ENCODE measurements at places on chromosomes 13 and 19.
A peak's percentile ranks its signal among the peaks of the same experiment; 100 is the strongest.

DNA sequence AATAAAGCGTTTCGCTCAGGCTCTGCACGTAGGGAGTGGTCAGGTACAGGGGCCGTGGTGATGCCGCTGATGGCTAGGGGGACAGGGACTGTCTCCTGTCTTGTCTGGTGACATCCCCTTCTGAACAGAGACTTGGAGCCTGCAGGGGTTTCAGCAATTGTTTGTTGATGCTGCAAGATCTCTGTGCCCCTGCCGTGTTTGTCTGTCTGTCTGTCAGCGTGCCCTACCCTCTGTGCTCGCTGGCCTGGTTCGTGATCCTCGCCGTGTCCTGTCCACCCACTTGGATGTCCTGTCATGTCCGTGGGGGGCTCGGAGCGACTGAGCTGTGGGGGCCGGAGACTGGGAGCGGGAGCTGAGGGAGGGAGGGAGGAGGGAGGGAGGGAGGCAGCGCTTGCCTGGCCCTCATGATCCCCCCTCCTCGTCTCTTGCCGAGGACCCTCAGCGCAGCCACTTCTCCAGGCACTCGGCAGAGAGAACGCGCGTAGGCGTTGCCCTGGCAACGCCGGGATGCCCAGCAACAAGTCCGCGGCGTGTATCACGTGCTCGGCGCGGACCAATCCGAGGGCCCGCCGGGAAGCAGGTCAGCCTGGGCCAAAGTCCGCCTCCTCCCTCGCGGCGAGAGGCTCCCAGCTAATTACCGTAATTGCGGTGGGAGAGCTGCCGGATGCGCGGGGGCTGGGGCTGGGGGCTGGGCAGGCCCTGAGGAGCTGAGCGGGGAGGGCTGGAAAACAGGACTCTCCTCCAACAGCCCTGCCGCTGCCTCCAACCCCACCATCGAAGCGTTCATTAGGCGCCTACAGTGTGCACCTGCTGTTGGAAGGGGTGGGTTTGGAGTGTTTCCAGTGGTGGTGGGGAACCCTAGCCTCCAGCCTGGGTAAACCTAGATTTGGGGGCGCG is 31.9 kb upstream of the FEM1A start:
- H3K4me3 ChIP-seq, result peak overlapping the region; percentile 71
- peaks cover 10% of the 10 kb centered on the region for H3K27me3 ChIP-seq
- H3K36me3 ChIP-seq, result no peaks in the 10 kb centered on the region
- peaks cover 26% of the 10 kb centered on the region for H3K4me1 ChIP-seq
- peak; percentile 89 for DNase-seq
- peak overlapping the region; percentile 50 for H3K27ac ChIP-seq

GRCh38 chr13:113666951-113667701 is at the start of gene GRK1:
Gene GRK1, plus strand, starts transcription at chr13:113667219. Its CDS starts 168 bp downstream, at chr13:113667387.
- peaks cover 10% of the 10 kb centered on the region for H3K4me1 ChIP-seq
- peak within 1 kb of the TSS; percentile 82 for H3K4me3 ChIP-seq
- no peak within 1 kb of the TSS for H3K27ac ChIP-seq
- peak; percentile 22 for DNase-seq
- H3K27me3 ChIP-seq, result peaks cover 22% of the 10 kb centered on the region
- H3K36me3 ChIP-seq, result peaks cover 2% of the 10 kb centered on the region

GRCh38 chr13:112956571-112957294 is 12.3 kb upstream of the MCF2L start:
- H3K4me3 ChIP-seq, result peak overlapping the region; percentile 87
- peak overlapping the region; percentile 91 for H3K27ac ChIP-seq

- H3K27me3 ChIP-seq, result no peaks in the 10 kb centered on the region
- H3K27ac ChIP-seq, result no peak overlapping the region
- no peak overlapping the region for H3K4me3 ChIP-seq
- no peak for DNase-seq
These were observed 11.2 kb upstream of the LYPD3 start for GRCh38 chr19:43476606-43477005.

DNA sequence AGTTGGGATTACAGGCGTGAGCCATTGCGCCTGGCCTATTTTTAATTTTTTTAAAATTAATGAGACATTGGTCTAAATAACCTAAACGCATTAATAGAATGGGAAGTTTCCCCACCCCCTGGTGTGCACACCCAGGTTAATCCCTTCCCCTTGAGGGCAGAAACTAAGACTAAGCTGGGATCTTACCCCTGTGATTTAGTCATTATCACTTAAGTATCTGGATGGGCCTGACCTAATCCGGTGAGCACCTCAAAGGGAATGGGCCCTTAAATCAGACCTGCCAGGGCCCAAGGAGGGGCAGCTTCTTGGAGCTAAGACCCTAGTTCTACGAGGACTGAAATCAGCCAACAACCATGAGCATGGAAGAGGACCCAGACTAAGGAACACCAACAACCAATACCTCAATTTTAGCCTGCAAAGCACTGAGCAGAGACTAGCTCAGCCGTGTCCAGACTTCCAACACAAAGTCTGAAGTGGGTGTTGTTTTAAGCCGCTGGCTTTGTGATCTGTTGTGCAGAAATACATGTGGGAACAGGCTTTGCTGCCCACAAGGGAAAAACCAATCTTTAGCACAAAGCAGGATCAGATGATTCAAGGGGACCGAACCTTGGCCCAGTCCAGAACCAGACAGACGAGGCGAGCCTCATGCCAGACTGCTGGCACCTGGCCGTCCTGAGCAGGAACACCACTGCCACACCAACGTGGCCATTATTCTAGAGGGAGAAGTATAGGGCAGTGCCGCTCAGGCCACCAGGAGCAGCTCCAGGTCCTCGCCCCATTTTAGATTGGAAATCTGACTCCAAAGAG is 7.1 kb downstream of the UBE2S start:
- peak overlapping the region; percentile 72 for H3K4me3 ChIP-seq
- no peak overlapping the region for H3K27ac ChIP-seq
- peaks cover 25% of the 10 kb centered on the region for H3K4me1 ChIP-seq
- DNase-seq, result no peak
- H3K27me3 ChIP-seq, result peaks cover 10% of the 10 kb centered on the region
- peaks cover 22% of the 10 kb centered on the region for H3K36me3 ChIP-seq

- H3K4me1 ChIP-seq, result no peaks in the 10 kb centered on the region
- DNase-seq, result no peak
- H3K27me3 ChIP-seq, result peaks cover 8% of the 10 kb centered on the region
- H3K4me3 ChIP-seq, result no peak overlapping the region
These were observed 24.5 kb upstream of the SLC7A1 start for GRCh38 chr13:29619995-29620394.

DNA sequence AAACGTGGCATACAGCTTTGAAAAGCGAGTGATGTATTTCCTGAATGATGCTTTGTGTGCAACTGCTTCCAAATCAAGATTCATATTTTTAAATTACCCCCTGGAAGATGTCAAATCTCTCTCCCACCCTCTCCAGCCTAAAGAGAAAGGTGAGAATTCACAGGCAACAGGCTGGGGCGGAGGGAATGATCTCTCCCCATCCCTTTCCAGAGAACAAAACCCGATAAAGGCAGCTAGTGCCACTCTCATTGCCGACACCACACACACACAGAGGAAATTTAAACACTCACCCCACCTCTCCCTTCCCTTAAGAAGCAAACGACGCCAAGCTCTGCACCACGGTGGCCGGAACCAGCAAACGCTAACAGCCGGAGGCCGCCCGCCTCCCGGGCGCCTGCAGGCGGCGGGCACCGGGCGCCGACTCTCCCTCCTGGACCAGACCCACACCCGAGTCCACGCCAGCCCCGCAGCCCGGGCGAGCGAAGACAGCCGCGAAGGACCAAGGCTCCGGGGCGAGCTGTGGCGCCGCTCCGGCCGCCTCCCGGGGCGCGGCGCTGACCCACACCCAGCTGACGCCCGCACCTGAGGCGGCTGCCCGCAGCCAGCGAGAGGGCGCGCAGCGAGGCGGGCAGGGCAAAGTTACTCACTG is 477 bp downstream of the LNX2 start:
- peaks cover 10% of the 10 kb centered on the region for H3K36me3 ChIP-seq
- peaks cover 16% of the 10 kb centered on the region for H3K27me3 ChIP-seq
- peak overlapping the region; percentile 96 for H3K4me3 ChIP-seq
- DNase-seq, result peak; percentile 23
- H3K27ac ChIP-seq, result peak overlapping the region; percentile 32

DNA sequence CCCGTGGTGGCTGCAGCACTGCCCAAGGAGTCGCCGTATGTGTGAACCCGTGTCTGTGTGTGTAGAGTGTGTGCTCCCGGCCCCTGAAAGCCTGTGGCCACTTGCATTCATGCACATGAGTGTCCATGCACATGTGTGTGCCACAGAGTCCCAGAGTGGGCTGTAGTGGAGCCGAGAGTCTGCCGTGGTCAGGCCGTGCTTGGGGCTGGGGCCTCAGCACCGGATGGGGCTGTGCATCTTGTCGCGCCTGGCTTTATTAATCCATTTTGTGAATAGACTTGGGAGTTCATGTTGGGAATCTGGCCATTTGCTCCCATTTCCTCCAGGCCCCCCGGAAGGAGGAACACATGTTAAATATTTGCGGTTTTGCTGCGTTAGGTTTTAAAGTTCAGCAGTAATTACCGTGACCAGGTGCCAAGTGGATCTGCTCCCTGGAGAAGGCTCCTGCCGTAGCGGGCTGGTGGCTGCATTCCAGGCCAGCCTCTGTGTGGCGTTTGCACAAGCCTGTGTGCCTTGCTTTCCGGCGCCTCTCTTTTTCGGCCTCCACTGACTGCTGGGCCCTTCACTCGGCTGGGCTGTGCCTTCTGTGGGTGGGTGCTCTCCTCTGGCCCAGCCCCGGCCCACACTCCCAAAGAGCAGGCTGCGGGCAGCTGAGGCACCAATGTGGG is 69.2 kb upstream of the KCTD15 start:
- no peak for DNase-seq
- no peak overlapping the region for H3K4me3 ChIP-seq
- H3K36me3 ChIP-seq, result no peaks in the 10 kb centered on the region
- H3K4me1 ChIP-seq, result no peaks in the 10 kb centered on the region
- peak overlapping the region; percentile 27 for H3K27ac ChIP-seq

GRCh38 chr19:43872547-43873336 is 45.6 kb downstream of the ZNF283 start:
- no peak overlapping the region for H3K4me3 ChIP-seq
- no peaks in the 10 kb centered on the region for H3K4me1 ChIP-seq
- H3K36me3 ChIP-seq, result peaks cover 32% of the 10 kb centered on the region
- no peak for DNase-seq

DNA sequence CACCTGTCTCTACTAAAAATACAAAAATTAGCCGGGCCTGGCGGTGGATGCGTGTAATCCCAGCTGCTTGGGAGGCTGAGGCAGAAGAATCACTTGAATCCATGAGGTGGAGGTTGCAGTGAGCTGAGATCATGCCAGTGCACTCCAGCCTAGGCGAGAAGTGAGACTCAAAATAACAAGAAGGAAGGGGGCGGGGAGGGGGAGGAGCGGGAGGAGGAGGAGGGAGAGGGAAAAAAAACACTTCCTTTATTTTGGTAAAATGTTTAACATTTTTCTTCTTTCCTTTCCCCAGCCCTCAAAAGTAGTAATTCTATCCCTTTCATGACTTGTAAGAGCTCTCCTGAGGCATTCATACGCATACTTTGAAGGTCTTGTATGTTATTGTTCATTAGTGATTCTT is 44.3 kb downstream of the SPRY2 start:
- H3K4me3 ChIP-seq, result no peak overlapping the region
- H3K4me1 ChIP-seq, result peaks cover 32% of the 10 kb centered on the region
- peaks cover 6% of the 10 kb centered on the region for H3K36me3 ChIP-seq
- H3K27me3 ChIP-seq, result no peaks in the 10 kb centered on the region
- peak overlapping the region; percentile 50 for H3K27ac ChIP-seq
- DNase-seq, result no peak

- H3K27me3 ChIP-seq, result no peaks in the 10 kb centered on the region
- no peak for DNase-seq
These were observed 60.6 kb downstream of the CDADC1 start for GRCh38 chr13:49308097-49308875.

- H3K4me1 ChIP-seq, result peaks cover 56% of the 10 kb centered on the region
- no peaks in the 10 kb centered on the region for H3K27me3 ChIP-seq
These were observed 1.2 kb downstream of the HAUS8 start for GRCh38 chr19:17073869-17074633.

DNA sequence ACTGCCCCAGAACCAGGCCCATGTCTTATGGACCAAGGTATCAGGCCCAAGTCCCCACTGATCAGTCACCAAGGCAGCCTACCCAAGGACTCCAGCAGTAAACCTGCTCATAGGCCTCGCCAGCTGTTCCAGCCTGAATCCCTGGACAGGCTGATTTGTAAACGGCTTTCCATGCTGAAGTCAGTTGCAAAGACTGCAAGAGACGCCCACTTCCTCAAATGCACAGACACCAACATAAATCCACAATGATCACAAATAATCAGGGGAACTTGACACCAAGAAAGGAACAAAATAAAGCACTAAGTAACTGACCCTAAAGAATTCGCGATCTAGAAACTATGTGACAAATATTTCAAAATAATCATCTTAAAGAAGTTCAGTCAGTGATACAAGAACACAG is 75.2 kb downstream of the RXFP2 start:
- H3K27me3 ChIP-seq, result no peaks in the 10 kb centered on the region
- no peak for DNase-seq
- H3K36me3 ChIP-seq, result peaks cover 9% of the 10 kb centered on the region
- H3K4me3 ChIP-seq, result no peak overlapping the region

GRCh38 chr13:65914716-65915115 is 1315.4 kb downstream of the PCDH9 start:
- DNase-seq, result no peak
- no peaks in the 10 kb centered on the region for H3K36me3 ChIP-seq
- no peaks in the 10 kb centered on the region for H3K27me3 ChIP-seq
- H3K27ac ChIP-seq, result no peak overlapping the region
- H3K4me1 ChIP-seq, result no peaks in the 10 kb centered on the region

DNA sequence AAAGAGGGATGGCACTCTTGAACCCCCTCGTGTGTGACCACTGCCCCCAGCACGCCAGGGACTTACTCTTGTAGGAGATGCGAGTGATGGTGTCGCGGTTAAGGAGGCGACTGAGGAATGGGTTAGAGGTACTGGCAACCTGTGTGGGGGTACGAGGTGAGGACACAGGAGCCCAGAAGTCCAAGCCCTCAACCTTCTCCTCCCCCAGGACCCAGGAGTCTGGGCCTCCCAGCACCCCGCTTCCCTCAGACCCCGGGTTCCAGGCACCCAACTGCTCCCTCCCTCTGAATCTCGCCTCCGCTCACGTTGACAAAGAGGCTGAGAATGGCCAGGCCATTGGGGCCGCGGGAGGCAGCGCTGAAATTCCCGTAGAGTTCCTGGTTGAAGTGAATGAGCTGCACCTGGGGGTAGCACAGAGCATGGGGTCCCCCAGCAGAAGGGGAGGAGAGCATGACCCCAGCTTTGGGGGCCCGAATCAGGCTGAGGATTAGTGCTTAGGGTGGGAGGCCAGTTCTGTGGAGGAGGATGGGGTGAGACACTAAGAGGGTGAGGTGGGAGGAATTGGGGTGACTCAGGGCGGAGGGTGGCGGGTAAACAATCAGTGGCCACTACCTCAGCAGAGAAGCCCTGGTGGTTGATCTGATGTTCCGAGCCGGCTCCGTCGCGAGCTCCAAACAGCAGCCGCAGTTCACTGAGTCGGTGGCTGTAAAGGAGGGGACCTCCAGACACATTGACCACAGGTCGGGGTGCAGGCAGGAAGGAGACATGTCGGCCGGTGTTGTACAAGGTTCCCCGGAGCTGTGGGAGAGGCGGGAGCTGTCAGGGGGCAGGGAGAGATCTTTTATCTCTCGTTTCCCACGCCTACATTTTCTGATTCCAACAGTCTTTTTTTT is 2.5 kb upstream of the DBP start:
- peak overlapping the region; percentile 23 for H3K4me3 ChIP-seq
- peaks cover 48% of the 10 kb centered on the region for H3K27me3 ChIP-seq
- H3K4me1 ChIP-seq, result peaks cover 26% of the 10 kb centered on the region
- no peak for DNase-seq
